ENCODE measurements at places on chromosomes 12 and 14. TPM values are rescaled to one million over a fixed set of nuclear protein-coding genes. Genes with fewer than 3 reads are reported as not detected.

NKX2-1 gene
- 21.5 TPM for total RNA-seq

RASSF8 gene
- total RNA-seq: 49.6 TPM

CNTN1 gene
- total RNA-seq: 654 TPM

HOXC13 gene
- not detected for total RNA-seq

NPAS3 gene
- 53.1 TPM for total RNA-seq

PPP1R1A gene
- total RNA-seq: 31.8 TPM

TRIM9 gene
- total RNA-seq: 61.4 TPM

OTOGL gene
- 0.46 TPM for total RNA-seq

RAP1B gene
- 131 TPM for total RNA-seq

Data from diencephalon (tissue), 1 donor.